Jurkat, Clone E6-1 (cell line): ENCODE measurements at places on chromosomes 6 and 20.

- DNase-seq = no peak
Measured at GRCh38 chr20:44405785-44406571, 50.5 kb downstream of the HNF4A start.

DNA sequence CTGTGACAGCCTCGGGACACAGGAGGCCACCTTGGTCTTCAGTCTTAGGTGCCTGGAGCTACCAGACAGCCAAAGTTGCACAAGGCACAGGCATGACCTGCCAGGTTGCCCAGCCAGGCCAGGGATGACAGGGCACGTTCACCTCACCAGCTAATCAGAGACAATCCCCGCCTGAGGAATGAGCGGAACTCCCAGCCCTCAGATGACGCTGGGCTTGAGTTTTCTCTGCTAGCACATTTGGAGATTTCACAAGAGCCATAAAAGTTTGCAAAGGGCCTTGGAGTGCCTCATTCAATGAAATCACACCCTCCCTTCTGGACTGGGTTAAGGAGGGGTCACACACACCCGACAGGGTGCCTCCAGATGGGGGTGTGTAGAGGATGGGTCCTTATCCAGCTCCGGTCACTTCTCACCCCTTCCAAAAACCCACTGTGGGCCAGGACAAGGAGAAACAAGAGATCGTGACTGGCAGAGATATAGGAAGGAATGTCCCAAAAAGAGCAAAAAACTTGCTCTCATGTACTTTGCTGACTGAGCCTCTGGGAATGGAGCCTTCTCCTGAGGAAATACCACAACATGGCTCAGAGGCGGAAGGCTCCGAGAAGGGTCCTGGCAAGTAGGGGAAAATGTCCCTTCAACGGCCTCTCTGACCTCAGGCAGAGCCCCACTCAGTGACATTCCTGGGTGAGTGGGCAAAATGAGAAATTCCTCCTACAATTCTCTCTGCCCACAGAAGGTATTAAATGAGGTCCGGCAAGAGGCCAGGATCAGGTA, 121.6 kb downstream of the ISM1 start:
- no peak for DNase-seq

- no peak for DNase-seq
Measured at GRCh38 chr20:63734946-63735858, 1.3 kb upstream of the LIME1 start.

DNA sequence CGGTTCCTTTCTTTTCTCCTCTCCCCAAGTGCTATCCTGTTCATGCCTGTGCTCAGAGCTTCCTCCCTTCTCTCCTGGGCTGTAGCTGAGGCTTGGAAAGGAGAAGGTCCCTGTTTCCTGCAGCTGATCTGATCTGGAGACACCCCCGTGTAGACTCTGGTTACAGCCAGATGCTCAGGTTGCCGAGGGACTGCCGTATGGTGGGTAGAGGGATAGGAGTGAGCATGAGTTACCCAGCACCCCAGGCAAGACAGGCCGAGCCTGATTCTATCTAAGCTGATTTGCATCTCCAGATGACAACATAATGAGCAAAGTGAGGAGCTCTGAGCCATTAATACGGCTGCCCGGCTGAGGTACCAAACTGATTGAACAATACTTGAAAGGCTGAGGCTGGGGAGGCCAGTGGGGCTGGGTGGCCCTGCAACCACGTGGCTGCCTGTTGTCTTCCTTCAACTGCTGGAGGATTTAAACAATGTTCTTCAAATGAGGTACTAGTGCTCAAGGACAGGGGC, 91.8 kb downstream of the ASXL1 start:
- DNase-seq = no peak

DNA sequence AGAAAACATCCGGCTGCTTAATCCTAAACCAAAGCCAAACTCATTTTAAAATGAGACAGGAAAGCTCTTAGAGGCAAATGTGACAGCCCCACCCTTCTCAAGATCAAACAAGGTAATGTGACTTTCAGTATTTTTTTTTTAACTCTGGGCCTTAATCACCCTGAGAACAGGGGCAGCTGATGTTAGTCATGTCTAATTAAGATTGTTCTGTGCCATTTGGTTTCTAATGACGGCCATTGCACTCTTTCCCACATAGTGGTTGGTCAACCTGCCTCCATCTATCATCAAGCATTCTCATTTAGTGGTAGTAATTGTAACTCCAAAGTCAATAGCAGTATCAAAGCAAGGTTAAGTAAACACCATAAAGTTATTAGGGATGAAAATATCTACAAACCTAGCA, 191.6 kb upstream of the EXOC2 start:
- DNase-seq = no peak

GRCh38 chr6:105495515-105495914, 92.6 kb upstream of the PREP start:
- DNase-seq = no peak

DNA sequence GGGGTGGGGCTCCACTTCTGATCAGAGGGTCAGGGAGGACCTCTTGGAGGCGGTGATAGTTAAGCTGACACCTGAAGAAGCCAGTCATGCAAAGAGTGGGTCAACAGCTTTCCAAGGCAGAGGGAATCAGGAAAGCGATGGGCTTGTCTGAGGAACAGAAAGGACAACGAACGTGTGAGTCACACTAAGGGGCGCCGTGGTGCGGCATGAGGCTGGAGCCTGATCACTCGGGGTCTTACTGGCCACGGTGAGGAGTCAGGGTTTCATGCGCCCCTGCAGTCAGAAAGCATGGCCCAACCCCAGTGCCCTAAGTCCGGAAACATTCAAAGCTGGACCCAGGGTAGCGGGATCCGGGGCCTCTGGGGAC, 50.6 kb upstream of the SLC32A1 start:
- no peak for DNase-seq
